ENCODE measurements at places on chromosomes 3 and 15.

- no peaks in the 10 kb centered on the region for H3K4me1 ChIP-seq
- DNase-seq = no peak
- H3K27me3 ChIP-seq = no peaks in the 10 kb centered on the region
Measured at GRCh38 chr3:53821631-53822121, 24.5 kb downstream of the CHDH start.

DNA sequence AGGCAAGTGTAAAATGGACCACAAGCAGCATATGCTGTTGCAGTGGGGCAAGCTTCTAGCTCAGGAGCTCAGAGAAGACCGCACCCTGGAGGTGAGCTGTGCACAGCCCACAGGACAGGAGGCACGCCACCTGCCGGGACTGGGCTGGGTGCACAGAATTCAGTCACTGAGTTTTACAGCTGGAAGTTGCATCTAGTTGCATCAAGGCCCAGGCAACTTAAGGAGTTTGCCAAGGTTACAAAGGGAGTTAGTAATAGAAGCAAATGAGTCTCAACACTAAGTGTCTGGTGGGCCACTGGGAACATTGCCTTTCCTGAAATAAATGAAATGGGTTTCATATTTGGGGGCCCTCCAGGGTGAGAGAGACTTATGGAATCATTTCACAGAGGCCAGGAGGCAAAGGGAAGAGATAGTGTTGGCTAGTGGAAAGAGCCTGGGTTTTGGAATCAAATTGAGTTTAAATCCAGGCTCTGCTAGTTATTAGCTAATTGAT, 36.0 kb upstream of the TIMP4 start:
- H3K27ac ChIP-seq = peak overlapping the region; percentile 89
- H3K27me3 ChIP-seq = no peaks in the 10 kb centered on the region
- no peak overlapping the region for H3K4me3 ChIP-seq
- peaks cover 27% of the 10 kb centered on the region for H3K4me1 ChIP-seq

DNA sequence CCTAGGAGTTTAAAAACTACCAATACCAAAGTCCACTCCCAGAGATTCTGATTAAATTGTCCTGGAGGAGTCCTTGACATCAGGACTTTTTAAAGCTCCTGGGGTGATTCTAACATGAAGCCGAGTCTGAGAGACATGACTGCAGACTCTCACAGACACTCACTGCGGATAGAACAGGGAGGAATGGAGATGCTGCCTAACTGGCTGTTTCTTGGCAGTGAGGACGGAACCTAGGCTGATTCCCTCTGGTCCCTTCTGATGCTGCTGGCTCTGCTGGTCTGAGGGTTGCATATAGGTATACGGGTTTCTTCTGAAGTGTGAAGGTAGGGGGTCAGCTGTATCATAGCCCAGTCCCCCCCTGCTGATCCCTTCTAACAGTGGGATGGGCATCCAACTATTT, 1.3 kb upstream of the HRG start:
- no peak overlapping the region for H3K4me3 ChIP-seq
- H3K4me1 ChIP-seq = no peaks in the 10 kb centered on the region
- DNase-seq = no peak
- no peaks in the 10 kb centered on the region for H3K36me3 ChIP-seq
- peaks cover 9% of the 10 kb centered on the region for H3K27me3 ChIP-seq
- H3K27ac ChIP-seq = no peak overlapping the region

DNA sequence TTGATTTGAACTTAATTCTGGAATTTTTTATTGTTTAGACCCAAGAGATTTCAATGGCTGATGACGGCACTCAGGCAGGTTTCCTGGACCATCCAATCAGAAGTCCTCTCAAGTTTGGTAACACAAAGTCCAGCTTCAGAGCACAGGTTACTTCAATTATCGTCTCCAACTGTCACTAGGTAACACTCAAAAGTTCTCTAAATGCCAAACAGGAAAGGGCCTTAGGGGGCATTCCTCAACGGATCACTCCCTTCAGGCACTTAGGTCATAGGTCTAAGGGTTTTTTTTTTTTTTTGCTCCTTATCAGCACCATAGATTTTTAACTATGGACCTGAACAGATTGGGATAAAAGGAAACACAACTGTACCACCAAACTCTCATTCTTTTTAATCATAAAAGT, 85.8 kb downstream of the MEIS2 start:
- no peaks in the 10 kb centered on the region for H3K27me3 ChIP-seq
- H3K27ac ChIP-seq = peak overlapping the region; percentile 85
- H3K4me3 ChIP-seq = peak overlapping the region; percentile 7
- peaks cover 3% of the 10 kb centered on the region for H3K36me3 ChIP-seq

DNA sequence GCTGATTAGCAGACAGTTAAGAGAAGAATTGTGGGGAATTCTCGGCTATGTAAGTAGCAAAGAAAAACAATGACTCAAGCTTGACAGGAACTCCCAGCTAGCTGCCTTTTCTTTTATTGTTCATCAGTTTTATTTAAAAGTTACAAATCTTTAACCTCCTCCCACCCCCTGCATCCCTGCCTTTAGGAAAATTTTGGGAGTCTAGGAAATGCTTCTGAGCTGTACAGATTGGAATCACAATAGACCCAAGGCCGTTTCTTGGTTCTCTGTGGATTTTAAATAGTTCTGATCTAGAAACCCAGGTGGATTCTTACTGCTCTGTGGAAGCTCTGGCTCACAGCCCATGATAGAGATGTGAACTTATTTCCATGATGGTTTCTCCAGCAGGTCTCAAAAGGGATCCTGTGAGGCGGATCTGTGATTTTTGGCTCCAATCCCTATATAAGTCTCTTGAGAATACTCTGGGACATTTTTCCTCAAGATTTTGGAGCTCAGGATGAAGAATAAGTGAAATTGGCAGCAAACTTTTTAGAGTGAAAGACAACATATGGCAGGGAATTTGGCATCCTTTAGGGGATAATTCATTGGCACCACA, 312.3 kb downstream of the EPHA3 start:
- H3K27me3 ChIP-seq = no peaks in the 10 kb centered on the region
- H3K4me1 ChIP-seq = peaks cover 6% of the 10 kb centered on the region
- peak overlapping the region; percentile 42 for H3K27ac ChIP-seq
- peak; percentile 72 for DNase-seq

- peaks cover 36% of the 10 kb centered on the region for H3K4me1 ChIP-seq
- H3K27me3 ChIP-seq = no peaks in the 10 kb centered on the region
- H3K27ac ChIP-seq = peak overlapping the region; percentile 85
- peak overlapping the region; percentile 7 for H3K4me3 ChIP-seq
- DNase-seq = peak; percentile 91
Measured at GRCh38 chr15:37015035-37015434, 85.3 kb downstream of the MEIS2 start.

GRCh38 chr15:60683156-60683555, 204.2 kb upstream of the ICE2 start:
- DNase-seq = peak; percentile 25
- no peak overlapping the region for H3K27ac ChIP-seq
- H3K4me1 ChIP-seq = no peaks in the 10 kb centered on the region
- no peaks in the 10 kb centered on the region for H3K36me3 ChIP-seq
- no peaks in the 10 kb centered on the region for H3K27me3 ChIP-seq

DNA sequence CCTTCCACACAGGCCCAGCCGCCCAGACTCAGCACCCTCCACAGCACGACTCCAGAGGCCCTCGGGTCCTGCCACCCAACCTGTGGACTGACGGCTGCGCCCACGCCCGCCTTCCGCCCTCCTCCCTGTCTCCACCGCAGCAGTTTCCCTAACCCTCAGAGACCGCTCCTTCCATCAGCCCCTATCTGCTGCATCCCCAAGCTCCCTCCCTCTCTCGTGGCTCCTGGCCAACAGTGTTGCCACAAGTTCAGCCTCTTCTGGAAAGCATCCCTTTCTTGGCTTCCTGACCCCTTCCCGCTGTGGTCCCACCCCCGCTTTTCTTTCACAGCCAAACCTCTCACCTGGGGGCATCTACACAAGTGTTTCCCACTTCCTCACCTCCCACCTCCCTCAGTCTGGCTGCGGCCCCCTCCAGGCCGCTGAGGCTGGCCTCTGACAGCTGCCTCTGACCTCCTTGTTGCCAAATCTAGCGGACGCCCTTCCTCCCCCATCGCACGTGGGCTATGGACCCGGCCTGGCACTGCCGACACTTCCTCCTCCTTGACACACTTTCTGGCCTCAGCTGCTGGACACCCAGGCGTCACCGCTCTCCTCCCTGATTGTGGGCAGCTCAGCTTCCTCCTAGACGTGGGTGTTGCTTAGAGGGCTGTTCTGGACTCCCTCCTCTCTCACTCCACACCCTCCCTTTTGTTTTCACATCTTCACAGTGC, 168.8 kb upstream of the TLE3 start:
- H3K4me1 ChIP-seq = peaks cover 47% of the 10 kb centered on the region
- H3K27me3 ChIP-seq = peaks cover 11% of the 10 kb centered on the region
- no peak overlapping the region for H3K4me3 ChIP-seq
- no peaks in the 10 kb centered on the region for H3K36me3 ChIP-seq
- no peak overlapping the region for H3K27ac ChIP-seq
- DNase-seq = peak; percentile 39

GRCh38 chr3:54042259-54042823, 80.0 kb upstream of the CACNA2D3 start:
- H3K36me3 ChIP-seq = no peaks in the 10 kb centered on the region
- H3K27me3 ChIP-seq = no peaks in the 10 kb centered on the region
- H3K4me1 ChIP-seq = no peaks in the 10 kb centered on the region

DNA sequence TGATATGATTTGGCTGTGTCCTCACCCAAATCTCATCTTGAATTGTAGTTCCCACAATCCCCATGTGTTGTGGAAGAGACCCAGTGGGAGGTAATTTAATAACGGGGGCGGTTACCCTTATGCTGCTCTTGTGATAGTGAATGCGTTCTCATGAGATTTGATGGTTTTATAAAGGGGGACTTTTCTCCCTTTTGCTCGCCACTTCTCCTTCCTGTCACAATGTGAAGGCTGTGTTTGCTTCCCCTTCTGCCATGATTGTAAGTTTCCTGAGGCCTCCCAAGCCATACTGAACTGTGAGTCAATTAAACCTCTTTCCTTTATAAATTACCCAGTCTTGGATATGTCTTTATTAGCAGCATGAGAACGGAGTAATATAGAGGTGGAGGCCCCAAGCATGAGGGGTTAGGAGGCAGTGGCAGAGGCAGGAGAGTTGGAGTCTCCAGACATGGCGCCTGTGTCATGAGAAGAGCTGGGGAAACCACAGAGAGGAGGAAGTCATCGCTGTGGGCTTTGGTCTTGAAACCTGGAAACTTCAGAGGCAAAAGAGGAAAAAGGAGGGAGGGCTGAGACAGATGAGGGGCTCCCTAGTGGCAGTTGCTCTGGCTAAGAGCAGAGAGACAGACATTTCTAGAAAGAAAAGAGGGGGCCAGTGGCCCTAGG, 107.8 kb upstream of the VEPH1 start:
- no peak overlapping the region for H3K27ac ChIP-seq
- no peaks in the 10 kb centered on the region for H3K4me1 ChIP-seq
- no peak for DNase-seq
- H3K27me3 ChIP-seq = no peaks in the 10 kb centered on the region
- no peaks in the 10 kb centered on the region for H3K36me3 ChIP-seq
- no peak overlapping the region for H3K4me3 ChIP-seq

GRCh38 chr3:104460477-104461406, 906.0 kb upstream of the ALCAM start:
- no peaks in the 10 kb centered on the region for H3K4me1 ChIP-seq
- H3K27ac ChIP-seq = no peak overlapping the region
- H3K27me3 ChIP-seq = no peaks in the 10 kb centered on the region
- no peaks in the 10 kb centered on the region for H3K36me3 ChIP-seq
- no peak overlapping the region for H3K4me3 ChIP-seq

- peaks cover 7% of the 10 kb centered on the region for H3K4me1 ChIP-seq
- no peaks in the 10 kb centered on the region for H3K36me3 ChIP-seq
- H3K4me3 ChIP-seq = no peak overlapping the region
- DNase-seq = no peak
- no peaks in the 10 kb centered on the region for H3K27me3 ChIP-seq
Measured at GRCh38 chr3:50472958-50473357, 30.5 kb downstream of the CACNA2D2 start.

DNA sequence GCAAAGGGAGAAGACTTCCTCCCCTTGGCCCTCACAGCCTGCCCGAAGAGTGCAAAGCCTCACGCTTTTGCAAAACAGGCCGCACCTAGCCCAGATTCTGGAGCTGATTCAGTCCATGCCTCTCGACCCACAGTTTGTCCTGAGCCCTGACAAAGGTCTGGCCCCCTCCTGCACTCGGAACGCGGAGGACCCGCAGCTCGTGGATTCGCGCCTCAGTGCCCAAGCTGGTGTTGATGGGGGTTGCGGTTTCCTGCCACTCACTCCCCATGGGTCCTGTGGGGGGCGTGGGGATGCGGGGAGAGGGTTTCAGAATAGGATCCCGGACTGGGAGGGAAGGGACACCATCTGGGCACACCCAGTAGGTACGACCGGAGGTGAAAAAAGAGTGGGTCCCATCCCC, 594 bp upstream of the CRABP1 start:
- no peak overlapping the region for H3K27ac ChIP-seq
- DNase-seq = no peak
- peaks cover 3% of the 10 kb centered on the region for H3K4me1 ChIP-seq
- H3K4me3 ChIP-seq = no peak overlapping the region
- H3K36me3 ChIP-seq = no peaks in the 10 kb centered on the region

GRCh38 chr3:36843065-36844051, 79.0 kb upstream of the DCLK3 start:
- no peaks in the 10 kb centered on the region for H3K27me3 ChIP-seq
- H3K4me1 ChIP-seq = no peaks in the 10 kb centered on the region
- no peaks in the 10 kb centered on the region for H3K36me3 ChIP-seq
- no peak overlapping the region for H3K27ac ChIP-seq
- H3K4me3 ChIP-seq = no peak overlapping the region
- peak; percentile 9 for DNase-seq

GRCh38 chr3:89740080-89740880, 632.9 kb downstream of the EPHA3 start:
- DNase-seq = no peak
- no peaks in the 10 kb centered on the region for H3K27me3 ChIP-seq

GRCh38 chr15:98669638-98670037, 21.3 kb downstream of the IGF1R start:
- no peak for DNase-seq
- no peaks in the 10 kb centered on the region for H3K36me3 ChIP-seq
- no peaks in the 10 kb centered on the region for H3K27me3 ChIP-seq

GRCh38 chr3:9976721-9977709, 9.6 kb downstream of the EMC3 start:
- peak overlapping the region; percentile 71 for H3K27ac ChIP-seq
- peaks cover 19% of the 10 kb centered on the region for H3K36me3 ChIP-seq
- DNase-seq = peak; percentile 98
- H3K4me1 ChIP-seq = peaks cover 16% of the 10 kb centered on the region
- no peaks in the 10 kb centered on the region for H3K27me3 ChIP-seq
- H3K4me3 ChIP-seq = no peak overlapping the region

DNA sequence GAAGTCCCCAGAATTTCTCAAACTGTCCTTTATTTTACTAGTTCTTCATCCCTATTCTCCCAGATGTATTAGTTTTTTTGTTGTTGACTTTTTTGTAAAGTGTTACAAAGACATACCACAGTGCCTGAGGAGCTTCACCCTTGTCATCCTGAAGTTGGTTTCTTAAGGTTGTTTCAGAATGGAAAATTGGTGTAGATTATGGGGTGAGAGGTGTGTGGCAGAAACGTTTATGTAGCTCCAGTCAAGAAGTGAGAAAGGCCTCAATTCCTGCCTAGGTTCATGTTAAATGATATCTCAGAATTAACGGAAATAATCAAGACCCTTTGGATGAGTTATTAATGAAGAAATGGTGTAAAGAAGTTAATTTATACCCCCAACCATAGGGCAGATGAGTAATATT, 6.8 kb downstream of the EDEM1 start:
- peaks cover 4% of the 10 kb centered on the region for H3K36me3 ChIP-seq
- peak overlapping the region; percentile 51 for H3K27ac ChIP-seq
- DNase-seq = no peak
- H3K4me3 ChIP-seq = no peak overlapping the region
- H3K4me1 ChIP-seq = peaks cover 24% of the 10 kb centered on the region
- no peaks in the 10 kb centered on the region for H3K27me3 ChIP-seq

- no peak for DNase-seq
- H3K27me3 ChIP-seq = peaks cover 23% of the 10 kb centered on the region
- no peaks in the 10 kb centered on the region for H3K4me1 ChIP-seq
- no peak overlapping the region for H3K4me3 ChIP-seq
Measured at GRCh38 chr3:10693457-10693856, 122.6 kb upstream of the SLC6A11 start.

Measured in astrocyte (in vitro differentiated cells and primary cell).